Activated naive CD8-positive, alpha-beta T cell treated with anti-CD3 and anti-CD28 coated beads for 36 hours (primary cell): ENCODE measurements at places on chromosomes 13 and 19. TPM values are rescaled to one million over a fixed set of nuclear protein-coding genes. Genes with fewer than 3 reads are reported as not detected.

The FCER2 gene
- total RNA-seq, result 1.5 TPM

The ZNF536 gene
- not detected for total RNA-seq

The ZNF439 gene
- 6.4 TPM for total RNA-seq

The IL17D gene
- 0.78 TPM for total RNA-seq

GRCh38 chr19:33998739-33999345 is 173.5 kb upstream of the LSM14A start:
- H3K4me3 ChIP-seq, result no peak overlapping the region
- no peak overlapping the region for H3K27ac ChIP-seq
- H3K27me3 ChIP-seq, result peaks cover 28% of the 10 kb centered on the region
- H3K4me1 ChIP-seq, result no peaks in the 10 kb centered on the region
- no peaks in the 10 kb centered on the region for H3K36me3 ChIP-seq

GRCh38 chr13:19685034-19685433 is 51.6 kb downstream of the MPHOSPH8 start:
- no peaks in the 10 kb centered on the region for H3K27me3 ChIP-seq
- H3K4me3 ChIP-seq, result no peak overlapping the region
- no peak for DNase-seq
- H3K4me1 ChIP-seq, result peaks cover 24% of the 10 kb centered on the region

- no peak overlapping the region for H3K27ac ChIP-seq
- H3K36me3 ChIP-seq, result peaks cover 49% of the 10 kb centered on the region
- DNase-seq, result no peak
- peaks cover 67% of the 10 kb centered on the region for H3K4me1 ChIP-seq
- no peaks in the 10 kb centered on the region for H3K27me3 ChIP-seq
- no peak overlapping the region for H3K4me3 ChIP-seq
Measured at GRCh38 chr19:46609511-46610412, 8.6 kb downstream of the CALM3 start.

The C13orf42 gene
- total RNA-seq, result not detected

The ZNF773 gene
- total RNA-seq, result 9.1 TPM

The VSTM2B gene
- not detected for total RNA-seq

The ZNF836 gene
- 10.0 TPM for total RNA-seq

GRCh38 chr13:98801626-98802418 is 49.4 kb upstream of the SLC15A1 start:
- no peak for DNase-seq
- H3K36me3 ChIP-seq, result peaks cover 19% of the 10 kb centered on the region
- H3K4me1 ChIP-seq, result no peaks in the 10 kb centered on the region

DNA sequence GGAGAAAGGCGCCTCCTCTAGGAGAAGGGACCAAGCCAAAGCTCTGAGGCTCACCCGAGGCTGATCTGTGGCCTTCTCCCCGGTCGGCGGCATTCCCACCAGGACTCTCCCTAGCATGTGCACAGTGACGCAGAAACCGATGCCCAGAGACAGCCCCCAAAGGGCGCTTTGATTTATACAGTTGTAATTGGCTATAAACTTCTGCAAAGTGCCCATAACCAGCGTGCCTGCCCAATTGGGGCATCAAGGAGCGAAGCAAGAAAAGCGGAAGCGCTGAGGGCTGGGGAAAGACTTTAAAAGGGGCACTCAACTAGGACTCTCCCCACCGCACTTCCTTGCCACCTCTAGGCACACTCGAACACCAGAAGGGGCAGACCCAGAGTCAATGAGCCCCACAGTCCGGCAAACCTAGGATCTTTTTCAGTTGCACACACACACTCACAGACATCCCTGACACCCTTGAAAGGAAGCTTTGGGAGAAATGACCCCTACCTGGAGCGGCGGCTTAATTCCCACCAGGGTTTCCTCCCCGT is 1.8 kb downstream of the CDX2 start:
- no peaks in the 10 kb centered on the region for H3K36me3 ChIP-seq
- peaks cover 95% of the 10 kb centered on the region for H3K27me3 ChIP-seq
- DNase-seq, result no peak

GRCh38 chr13:97318532-97318931 is 96.4 kb downstream of the MBNL2 start:
- peaks cover 10% of the 10 kb centered on the region for H3K36me3 ChIP-seq
- H3K27ac ChIP-seq, result no peak overlapping the region
- no peaks in the 10 kb centered on the region for H3K27me3 ChIP-seq
- H3K4me3 ChIP-seq, result no peak overlapping the region
- no peak for DNase-seq
- H3K4me1 ChIP-seq, result peaks cover 10% of the 10 kb centered on the region

DNA sequence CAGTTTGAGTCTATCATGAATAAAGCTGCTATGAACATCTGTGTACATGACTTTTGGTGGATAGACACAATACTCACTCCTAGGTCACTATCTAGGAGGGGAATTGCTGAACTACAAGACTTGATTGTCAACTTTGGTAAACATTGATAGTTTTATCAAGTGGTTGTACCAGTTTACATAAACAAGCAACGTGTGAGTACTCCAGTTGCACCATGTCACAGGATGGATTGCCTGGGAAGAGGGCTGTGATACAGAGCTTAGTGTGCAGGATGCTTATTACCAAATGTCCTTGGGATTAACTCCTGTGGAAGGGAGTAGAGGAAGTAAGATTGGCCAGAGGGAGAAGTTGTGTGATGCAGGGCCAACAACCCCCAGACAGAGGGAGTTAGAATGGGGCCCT is 37.7 kb downstream of the RAP2A start:
- H3K4me3 ChIP-seq, result no peak overlapping the region
- no peaks in the 10 kb centered on the region for H3K27me3 ChIP-seq

The PET100 gene
- 83.7 TPM for total RNA-seq

- H3K36me3 ChIP-seq, result peaks cover 43% of the 10 kb centered on the region
- peak overlapping the region; percentile 97 for H3K27ac ChIP-seq
- H3K4me3 ChIP-seq, result peak overlapping the region; percentile 97
- DNase-seq, result peak; percentile 85
Measured at GRCh38 chr19:41308450-41309179, 1.4 kb upstream of the CCDC97 start.

- peaks cover 7% of the 10 kb centered on the region for H3K27me3 ChIP-seq
- H3K36me3 ChIP-seq, result peaks cover 47% of the 10 kb centered on the region
- peak; percentile 39 for DNase-seq
- H3K4me1 ChIP-seq, result peaks cover 46% of the 10 kb centered on the region
- peak overlapping the region; percentile 100 for H3K27ac ChIP-seq
- peak overlapping the region; percentile 97 for H3K4me3 ChIP-seq
Measured at GRCh38 chr13:32537580-32538142, 934 bp downstream of the N4BP2L2 start.

- H3K27me3 ChIP-seq, result no peaks in the 10 kb centered on the region
- DNase-seq, result no peak
- H3K4me3 ChIP-seq, result peak overlapping the region; percentile 80
- peak overlapping the region; percentile 86 for H3K27ac ChIP-seq
Measured at GRCh38 chr19:34359954-34360315, 5.1 kb upstream of the GPI start.

The FPR1 gene
- total RNA-seq, result not detected
